ENCODE measurements at places on chromosomes 5 and 9.

- no peak for DNase-seq
Observed at GRCh38 chr9:130981756-130982137, 27.2 kb upstream of the LAMC3 start.

DNA sequence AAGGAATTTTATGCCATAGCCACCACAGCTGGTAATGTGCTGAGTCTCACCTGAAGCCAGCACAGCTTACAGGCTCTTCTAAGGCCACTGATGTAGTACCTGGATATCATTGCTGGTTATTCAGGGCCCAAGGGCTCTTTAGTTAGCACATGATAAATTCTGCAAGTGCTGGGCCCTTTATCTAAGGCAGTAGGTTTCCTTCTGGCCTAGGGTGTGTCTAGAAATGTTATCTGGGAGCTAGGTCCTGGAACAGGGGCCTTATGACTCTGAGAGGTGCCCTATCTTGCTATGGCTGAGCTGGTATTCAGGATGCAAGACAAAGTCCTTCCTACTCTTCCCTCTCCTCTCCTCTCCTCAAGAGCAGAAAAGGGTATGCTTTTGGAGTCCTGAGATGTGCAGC, 1424.5 kb upstream of the NUDT12 start:
- no peak for DNase-seq

DNA sequence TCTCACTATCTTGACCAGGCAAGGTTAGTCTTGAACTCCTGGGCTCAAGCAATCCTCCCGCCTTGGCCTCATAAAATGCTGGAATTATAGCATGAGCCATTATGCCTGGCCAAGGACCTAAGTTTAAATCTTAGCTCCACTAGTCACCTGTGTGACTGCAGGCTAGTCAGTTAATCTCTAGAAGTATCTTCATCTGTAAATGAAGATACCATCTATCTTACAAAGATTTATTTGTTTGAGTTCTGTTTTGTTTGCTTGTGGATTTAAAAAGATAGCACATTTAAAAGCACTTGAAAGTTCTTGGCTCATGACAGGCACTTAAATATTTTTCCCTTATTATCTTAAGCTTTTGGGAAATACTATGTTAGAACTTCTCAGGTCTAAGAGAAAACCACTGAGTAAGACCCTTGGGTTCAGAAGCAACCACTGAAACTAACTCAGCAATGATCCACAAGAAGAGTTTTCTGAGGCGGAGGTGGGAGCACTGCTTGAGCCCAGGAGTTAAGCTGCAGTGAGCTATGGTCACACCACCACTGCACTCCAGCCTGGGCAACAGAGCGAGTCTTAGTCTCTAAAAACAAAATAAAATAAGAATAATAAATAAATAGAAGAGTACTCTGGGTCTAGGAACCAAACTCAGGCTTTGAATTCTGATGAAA, 19.1 kb downstream of the TMEM245 start:
- DNase-seq: no peak

GRCh38 chr5:125660231-125660895, 762.8 kb upstream of the GRAMD2B start:
- no peak for DNase-seq

DNA sequence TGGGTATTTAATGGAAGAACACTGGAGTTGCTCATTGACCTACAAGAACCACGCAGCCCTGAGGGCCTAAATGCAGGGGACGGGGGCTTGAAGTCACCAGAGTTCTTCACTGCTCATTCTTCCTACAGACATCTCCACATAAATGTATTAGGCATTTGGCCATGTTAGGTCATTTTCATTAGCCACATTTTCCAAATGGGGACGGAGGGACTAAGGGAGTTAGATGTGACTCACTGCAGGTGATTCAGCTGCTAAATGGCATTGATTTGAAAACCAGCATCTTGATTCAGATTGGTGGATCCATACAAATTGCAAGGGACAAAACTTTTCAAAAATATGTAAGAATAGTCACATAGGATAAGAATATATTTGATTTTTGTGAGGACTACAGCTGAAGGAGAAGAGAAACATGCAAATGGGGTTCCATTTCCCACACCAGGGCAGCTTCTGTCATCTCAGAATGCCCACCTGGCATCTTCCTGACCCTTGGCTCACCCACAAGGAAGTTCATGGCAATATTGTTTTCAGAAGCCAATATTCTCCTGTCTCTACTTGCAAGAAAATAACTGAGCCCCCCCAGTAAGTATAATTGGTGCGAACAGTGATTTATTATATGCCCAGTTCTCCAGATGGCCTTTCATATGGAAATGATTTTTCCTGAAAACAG, 264.8 kb downstream of the DOCK8 start:
- DNase-seq: no peak

DNA sequence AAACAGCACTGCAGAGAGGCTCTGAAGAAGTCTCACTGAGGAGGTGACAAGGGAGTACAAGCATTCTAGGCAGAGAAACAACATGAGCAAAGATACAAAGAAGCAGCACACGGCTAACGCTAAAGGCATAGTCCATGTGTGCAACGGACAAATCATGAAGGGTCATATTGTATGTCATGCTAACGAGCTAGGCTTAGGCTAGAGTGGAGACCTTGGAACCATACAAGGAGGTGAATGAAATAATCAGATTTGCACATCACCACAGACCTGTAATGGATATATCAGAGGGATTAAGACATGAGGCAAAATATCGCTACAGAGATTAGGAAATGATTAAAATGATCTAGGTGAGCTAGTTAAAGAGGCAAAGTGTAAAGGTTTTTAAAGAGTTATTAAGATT, 145.6 kb downstream of the NFIB start:
- DNase-seq: no peak

- no peak for DNase-seq
Observed at GRCh38 chr5:110099572-110099971, 409.8 kb downstream of the MAN2A1 start.

- no peak for DNase-seq
Observed at GRCh38 chr5:96004087-96004486, 42.4 kb upstream of the ELL2 start.

- DNase-seq: no peak
Observed at GRCh38 chr9:35557320-35557719, 47.7 kb upstream of the TESK1 start.

GRCh38 chr9:90774071-90774470, 27.5 kb upstream of the SYK start:
- DNase-seq: no peak

DNA sequence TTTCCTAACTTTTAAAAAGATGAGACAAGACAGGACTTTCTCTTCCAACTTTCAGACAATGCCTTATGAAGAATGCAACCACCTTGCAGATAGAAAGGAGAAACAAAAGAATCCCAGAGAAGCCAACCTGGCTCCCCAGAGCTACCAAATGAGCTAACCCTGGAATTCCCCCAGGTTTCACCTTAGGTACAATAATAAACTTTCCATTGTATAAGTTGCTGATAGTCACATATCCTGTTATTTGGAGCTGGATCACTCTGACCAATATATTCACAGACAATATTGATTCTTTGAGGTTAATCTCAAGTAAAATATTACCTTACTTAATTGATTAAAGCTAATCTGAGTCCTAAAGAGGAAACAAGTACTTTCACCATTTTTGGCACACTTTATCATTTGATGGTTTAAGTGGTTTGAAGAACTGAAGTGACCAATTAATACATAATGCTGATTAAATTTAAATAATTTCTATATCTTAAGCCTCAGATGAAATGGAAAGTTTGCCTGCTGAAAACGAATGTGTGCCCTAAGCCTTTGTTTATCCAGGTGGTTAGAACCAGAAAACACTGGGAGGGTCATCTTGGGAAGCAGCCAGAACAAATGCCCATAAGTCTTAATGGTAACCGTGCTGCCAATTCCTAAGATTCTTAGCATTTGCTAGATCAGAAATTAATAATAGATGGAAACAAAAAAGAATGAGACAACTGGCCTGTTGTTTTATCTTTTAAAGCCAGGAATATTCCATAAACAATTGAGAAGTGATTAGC, 159.6 kb upstream of the SLC12A2 start:
- no peak for DNase-seq

DNA sequence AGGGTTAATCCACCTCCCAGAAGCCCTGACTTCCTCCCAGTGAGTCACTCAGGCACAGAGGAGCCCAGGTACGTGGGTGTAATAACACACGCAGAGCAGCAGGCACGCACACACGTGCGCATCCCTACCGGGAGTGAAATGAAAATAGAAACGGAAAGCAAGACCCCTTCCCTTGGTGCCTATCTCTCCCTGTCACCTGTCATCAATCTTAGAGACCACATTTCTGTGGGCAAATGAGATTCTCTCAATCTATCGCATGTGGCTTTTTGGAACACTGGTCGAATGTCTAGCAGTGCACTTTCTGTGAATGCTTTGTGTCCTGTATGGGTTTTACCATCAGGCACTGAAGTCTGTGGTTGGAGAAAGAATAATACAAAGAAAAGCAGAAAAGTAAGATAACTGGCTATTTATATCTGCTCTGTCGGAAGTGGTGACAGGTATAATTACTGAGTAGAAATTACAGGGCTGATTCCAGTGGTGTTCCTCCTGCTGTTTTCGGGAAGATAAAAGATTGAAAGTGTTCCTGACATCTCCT, 137.7 kb upstream of the GRIA1 start:
- peak; percentile 1 for DNase-seq

- DNase-seq: peak; percentile 82
Observed at GRCh38 chr9:1875921-1876448, 139.2 kb upstream of the SMARCA2 start.

DNA sequence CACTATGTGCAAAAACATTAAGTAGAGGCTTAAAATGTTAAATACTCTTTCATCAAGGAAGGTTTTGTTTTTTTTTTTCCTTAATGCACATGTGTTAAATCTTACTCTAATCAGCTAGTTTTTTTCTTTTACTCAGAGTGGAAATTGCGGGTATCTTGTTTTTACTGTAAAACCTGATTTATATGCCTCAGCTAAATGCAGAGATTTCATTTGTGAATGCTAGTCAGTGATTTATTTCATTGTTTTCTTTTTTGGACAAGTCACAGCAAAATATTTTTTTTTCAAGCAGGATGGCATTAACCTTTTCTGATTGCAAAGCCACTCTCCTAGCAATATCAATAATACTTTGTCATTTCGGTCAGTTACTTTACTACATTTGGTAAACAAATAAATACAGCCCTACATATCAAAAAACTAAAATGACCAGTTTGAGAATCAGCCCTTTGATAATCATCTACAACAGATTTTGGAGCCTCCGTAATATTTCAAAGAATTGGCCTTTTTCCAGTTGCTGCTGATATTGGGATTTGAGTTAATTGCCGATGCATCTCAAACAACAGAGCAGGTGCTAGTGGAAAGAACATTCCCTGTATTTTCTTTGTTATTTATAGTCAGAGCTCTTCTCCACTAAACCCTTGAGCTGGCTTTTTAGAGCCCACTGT, 579.2 kb upstream of the ZNF608 start:
- no peak for DNase-seq

GRCh38 chr5:166287866-166288265, 2003.6 kb upstream of the WWC1 start:
- no peak for DNase-seq

DNA sequence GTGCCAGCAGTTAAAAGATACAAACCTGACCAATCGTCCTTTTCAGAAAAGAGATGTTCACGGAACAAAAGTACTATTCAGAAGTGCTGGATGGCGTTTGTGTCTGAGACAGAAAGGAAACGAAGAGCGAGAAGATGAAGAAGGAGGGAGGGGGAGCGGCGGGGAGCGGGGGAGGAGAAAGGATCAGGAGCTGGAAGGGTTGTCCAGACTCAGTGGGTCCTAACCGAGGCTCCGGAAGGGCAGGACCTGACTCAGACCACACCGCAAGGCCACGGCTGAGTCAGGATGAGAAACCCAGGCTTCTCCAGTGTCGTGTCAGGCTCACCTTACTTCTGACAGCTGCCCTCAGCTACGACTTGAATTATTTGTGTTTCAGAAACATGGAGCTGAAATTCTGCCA, 46.2 kb downstream of the PAX5 start:
- DNase-seq: no peak

DNA sequence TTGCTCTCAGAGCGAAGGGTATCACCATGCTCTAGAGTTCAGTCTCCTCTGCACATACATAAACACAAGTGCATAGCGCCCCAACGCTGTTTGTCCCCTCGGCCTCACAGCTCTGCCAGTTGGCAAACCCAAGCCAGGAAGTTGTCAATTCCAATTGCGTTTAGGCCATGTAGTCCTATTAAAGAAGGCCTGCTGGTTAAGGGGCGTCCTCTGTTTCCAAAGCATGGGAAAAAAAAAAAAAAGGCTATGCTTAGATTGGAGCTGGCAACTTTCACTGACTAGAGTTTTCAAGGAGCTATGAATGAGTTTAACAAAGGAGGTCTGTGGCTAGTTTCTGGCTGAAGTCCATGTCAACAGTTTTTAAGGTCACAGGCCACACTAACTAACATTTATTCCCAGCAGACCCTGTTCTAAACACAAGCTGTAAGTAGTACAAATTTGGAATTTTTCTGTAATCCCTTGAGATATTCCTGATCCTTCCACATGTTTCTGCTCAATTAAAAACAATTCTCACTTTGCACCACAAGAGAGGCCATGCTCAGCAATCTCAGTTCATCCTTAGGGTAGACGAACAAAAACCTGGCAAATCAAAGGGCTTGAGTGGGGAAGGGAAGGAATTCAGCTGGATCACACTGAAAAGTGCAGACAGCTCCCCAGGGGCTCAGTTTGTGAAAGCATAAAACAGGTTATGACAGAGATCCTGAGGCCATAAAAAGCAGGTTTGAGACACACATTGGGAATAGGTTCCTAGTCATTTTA, 187.7 kb downstream of the DENND1A start:
- DNase-seq: no peak

- no peak for DNase-seq
Observed at GRCh38 chr9:99262949-99263418, 40.9 kb downstream of the SEC61B start.

DNA sequence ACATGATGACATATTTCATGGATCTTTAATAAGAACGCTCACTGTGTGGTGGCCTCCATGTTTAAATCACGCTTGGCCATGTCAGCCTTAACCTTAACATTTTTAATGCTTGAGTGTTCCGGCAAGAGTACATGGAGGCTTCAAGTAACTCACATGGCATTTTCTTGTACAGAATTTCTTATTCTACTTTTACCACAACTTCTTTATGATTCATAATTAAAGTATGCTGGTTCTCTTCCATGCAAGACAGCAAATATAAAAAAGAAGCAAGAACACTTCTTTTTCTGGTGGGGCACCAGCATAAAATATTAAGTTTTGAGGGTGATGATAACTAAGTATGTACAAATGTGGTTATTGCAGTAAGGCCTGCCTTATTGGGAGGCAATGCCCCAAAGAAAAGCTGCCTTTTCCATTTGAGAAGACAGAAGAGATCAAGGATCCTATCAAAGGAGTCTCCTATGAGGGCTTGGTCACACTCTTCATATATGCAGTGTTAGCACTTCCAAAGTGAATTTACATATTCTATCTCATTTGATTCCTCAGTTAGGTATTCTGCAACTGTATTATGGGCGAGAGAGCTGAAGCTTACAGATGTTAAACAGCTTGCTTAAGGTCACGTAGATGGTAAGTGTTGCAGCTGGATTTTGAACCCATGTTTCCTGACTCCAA, 382.7 kb upstream of the MEF2C start:
- no peak for DNase-seq

GRCh38 chr9:95000821-95001220, 274.3 kb downstream of the AOPEP start:
- DNase-seq: no peak

GRCh38 chr9:102700936-102701335, 294.2 kb upstream of the CYLC2 start:
- DNase-seq: no peak

Measured in stimulated activated CD4-positive, alpha-beta T cell treated with anti-CD3 and anti-CD28 coated beads, Interleukin-1b, Interleukin-23, amount 100 ng/mL, for 24 hours (primary cell).